ENCODE measurements at places on chromosomes 7 and 10.

DNA sequence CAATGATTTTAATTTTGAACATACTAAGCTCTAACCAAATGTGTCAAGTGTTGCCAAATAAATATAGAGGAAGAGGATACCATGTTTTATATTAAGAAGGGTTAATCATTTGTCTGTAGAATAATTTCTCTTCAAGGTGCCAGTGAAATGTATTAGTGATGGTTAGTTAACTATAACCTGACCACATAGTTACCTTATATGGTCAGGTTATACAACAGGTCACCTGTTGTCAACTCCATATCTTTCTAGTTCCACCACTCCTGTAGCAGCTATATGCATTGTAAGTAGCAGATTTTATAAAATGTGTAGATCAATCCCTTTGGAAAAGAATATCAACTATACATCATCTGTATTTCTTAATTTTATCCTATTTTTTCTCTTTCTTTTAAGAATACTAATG is 35.1 kb downstream of the PTPRZ1 start:
- no peak for DNase-seq

DNA sequence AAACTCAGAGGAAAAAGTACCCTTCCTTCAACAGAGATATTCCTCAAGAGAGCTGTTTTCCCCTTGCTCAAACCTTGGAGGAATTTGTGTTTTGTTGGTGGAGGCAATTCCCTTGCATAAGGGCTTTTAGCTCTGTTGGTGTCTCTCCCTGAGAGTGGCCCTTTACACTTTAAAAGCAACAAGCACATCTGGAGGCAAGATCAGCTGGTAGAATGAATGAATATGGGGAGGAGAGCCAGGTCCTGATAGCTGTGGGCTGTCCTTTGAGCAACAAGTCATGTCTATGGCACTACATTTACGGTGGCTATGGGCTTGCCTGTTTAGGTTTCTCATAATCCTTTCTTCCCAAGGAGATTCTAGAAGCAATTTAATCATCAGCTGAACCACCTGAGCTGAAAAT is 384.0 kb downstream of the SORCS3 start:
- no peak for DNase-seq

GRCh38 chr7:105017657-105018365 is 3.8 kb downstream of the KMT2E start:
- no peak for DNase-seq

- DNase-seq, result no peak
Measured at GRCh38 chr10:103630156-103630555, 136.7 kb downstream of the NEURL1 start.

- no peak for DNase-seq
Measured at GRCh38 chr10:130547368-130547767, 411.2 kb downstream of the GLRX3 start.

GRCh38 chr10:47107007-47107747 is 192.8 kb upstream of the GDF10 start:
- DNase-seq, result no peak

DNA sequence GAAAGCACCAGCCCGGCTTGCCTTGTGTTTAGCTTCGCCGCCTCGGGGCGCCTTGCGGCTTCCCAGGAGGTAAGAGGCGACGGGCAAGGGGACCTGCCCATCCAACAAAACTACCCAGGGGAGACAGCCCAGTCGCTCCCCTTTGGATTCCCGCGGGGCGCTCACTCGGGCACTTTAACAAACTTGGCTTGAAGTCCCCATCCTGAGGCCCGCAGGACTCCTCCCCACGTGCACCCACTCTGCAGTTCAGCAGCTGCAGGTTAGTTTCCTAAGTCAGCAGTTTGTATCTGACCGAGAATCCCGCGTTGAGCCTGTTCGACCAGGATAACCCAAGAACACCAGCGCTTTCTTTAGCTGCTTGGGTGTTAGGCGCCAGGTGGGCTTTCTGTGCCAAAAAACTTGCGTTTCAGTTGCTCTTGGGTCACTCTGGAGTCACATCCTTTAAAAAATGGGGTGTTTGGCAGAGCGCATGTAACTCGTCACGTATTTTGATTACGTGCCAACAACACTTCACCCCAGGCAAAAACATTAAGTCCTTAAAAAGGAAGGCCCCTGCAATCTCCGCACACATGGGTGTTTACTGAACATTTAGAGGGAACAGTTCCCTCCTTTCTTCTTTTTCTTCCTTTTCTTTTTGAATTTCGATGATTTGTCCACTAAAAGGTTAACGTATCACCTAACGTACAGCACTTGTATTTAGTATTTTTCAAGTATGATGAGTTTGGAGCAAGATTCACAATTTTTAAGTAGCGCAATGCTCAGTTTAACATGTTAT is 876 bp downstream of the DNAH11 start:
- no peak for DNase-seq

DNA sequence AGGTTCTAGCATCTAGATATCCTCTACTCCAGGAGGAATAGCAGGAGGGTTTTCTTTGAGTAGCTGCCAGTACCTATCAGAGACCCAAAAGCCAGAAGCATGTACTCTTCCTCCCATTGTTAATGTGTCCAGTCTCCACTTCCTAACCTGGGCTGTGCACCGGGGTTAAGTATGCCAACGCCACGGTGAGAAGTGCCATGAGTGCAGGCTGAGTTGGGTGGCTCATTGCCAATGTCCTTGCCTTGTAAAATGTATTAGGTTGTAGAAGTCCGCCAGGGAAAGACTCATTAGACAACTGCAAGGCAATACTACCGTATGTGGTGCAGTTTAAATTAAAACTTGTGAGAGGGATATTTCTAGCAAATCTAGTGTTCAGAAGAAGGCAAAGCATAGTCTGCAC is 55.0 kb upstream of the PRR15 start:
- no peak for DNase-seq

GRCh38 chr10:9449530-9449929 is 1395.0 kb downstream of the GATA3 start:
- DNase-seq, result no peak

DNA sequence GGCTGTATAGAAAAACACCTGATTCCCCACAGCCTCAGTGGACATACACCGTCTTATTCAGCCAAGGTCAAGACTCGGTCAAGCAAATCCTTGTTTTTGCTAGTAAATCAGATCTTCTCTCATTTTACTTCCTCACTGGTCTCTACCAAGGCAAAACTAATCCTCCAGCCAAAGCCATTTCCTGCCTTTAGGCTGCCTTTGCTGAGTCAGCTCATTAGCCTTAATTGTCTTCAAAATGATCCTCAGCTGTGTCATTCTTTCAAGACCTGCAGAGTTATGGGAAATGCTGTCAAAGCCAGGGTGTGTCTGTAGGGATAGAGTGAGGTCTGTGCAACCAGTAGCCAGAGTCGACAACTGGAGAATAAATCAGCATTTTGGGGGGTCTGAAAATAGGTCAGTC is 107.2 kb upstream of the FAM180A start:
- DNase-seq, result no peak

DNA sequence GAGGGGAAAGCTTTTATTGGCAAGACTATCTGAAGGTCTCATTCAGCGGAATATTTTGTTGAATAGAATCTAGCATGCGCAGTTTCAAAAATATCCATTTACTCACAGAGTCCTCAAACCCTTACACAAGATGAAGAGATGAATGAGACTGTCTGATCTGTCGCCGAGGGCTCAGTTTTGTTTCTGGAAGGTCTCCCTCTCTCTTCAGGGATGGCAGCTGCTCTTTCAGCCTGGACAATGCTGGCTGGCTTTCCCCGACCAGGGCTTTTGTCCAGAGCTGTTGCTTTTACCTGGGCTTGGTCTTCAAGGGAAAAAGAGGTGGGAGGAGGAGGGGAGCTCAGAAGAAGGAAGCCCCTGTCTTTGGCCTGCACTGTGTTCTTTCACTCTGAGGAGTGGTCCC is 81.9 kb upstream of the BTBD16 start:
- DNase-seq, result no peak

GRCh38 chr7:50356212-50356944 is 51.9 kb downstream of the IKZF1 start:
- DNase-seq, result no peak

DNA sequence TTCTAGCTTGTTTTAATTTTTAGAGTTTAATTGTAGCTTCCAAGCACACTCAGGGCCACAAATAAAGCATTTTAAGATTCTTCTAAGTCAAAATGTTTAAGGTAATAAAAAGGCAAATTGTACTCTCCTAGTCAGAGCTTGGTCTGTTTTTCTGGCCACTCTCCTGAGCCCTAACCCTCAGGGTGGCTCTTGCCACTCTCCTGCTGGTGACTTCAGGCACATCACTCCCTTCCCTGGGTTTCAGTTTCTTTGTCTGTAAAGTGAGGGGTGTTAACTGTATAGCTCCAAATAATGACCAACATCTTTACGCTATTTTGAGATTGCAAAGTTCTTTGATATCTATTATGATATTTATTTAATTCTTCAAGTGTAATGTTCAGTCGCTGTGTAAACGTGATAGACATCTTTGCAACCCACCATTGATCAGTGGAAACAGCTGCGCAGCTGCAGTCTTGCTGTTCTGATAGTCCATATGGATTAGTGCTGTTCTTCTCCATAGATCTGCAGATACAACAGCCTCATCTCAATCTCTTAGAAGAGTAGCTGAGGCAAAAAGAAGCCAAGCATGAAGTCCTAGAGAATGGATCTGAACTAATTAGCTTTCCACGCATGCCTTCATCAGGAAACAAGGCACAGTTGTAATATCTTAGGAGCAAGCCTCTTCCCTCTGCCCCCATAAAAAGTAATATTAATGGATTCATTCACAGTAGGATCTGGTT is 189.9 kb downstream of the PLPP4 start:
- no peak for DNase-seq

DNA sequence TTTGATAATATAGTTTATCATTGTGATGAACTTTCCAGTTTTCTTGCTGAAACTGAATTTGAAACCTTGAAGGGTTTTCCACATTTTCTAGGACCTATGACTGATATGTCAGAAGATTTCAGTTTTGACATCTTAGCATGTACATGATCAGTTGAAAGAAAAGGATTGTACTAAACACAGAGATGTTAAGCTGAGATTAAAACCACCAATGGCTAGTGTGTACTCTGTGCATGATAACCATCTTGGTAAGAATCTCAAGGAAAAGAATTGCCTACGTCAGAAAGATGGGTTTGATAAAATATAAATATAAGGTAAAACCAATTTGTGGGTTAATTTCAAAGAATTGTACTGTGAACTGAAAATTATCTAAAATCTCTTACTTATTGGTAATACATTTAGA is 776.4 kb downstream of the GATA3 start:
- DNase-seq, result no peak

- no peak for DNase-seq
Measured at GRCh38 chr7:154324196-154324595, 272.0 kb downstream of the DPP6 start.

GRCh38 chr10:62025901-62026879 is 124.7 kb downstream of the ARID5B start:
- DNase-seq, result no peak

GRCh38 chr7:10210000-10210399 is 763.7 kb upstream of the PHF14 start:
- no peak for DNase-seq

DNA sequence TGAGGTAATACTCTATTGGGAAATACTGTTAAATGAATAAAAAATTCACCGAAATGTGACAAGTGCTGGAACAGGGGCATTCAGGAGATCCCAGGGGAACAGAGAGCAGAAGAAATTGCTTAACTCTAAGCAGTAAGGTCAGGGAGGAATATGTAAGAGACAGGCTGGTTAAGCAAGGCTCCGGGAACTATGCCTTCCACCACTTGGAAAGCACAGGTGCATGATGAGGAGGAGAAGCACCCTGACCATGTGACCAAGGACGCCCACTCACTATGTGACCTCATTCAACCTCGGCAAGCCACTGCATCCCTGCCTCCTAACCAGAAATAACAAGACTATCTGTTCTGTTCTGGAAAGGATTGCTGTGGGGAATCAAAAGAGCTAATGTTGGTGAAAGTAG is 218.4 kb downstream of the ELMO1 start:
- DNase-seq, result no peak

- no peak for DNase-seq
Measured at GRCh38 chr7:33327427-33327826, 198.1 kb downstream of the BBS9 start.

GRCh38 chr7:23334482-23335056 is 35.4 kb downstream of the MALSU1 start:
- DNase-seq, result no peak

DNA sequence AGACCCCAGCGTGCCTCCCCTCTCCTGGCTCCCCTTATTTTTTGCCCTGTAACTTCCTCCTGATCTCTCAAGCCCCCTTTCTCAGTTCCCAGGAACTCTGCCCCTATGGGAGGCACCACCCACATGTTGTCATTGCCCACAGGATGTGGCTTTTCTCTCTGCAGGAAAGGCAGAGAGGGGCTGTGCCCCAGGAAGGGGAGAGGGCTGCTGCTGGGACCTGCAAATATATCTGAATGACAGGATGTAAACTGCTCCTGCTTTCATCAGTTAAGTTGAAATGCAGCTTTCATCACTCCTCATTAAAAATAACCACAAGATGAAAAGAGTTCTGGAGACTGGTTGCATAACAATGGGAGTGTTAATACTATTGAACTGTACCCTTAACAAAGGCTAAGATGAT is 103.3 kb downstream of the CLEC2L start:
- DNase-seq, result no peak

DNA sequence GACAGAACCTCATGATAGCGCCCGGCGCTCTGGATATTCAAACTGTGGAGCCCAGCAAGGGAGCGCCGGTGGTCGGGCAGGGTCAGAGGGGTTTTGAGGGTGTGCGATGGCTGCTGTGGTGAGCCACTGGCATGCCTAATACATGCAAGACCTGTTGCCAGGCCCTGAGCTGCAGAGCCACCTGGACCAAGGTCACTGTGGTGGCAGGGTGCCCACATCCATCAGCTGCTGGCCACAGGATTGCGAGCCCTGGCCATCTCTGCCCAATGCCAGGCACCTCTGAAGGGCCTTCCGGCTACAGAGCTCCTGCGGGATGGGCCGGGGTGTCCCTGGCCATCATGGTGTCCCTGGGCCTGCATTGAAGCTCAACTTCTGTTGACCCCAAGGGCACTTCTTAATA is 123.0 kb upstream of the TNRC18 start:
- no peak for DNase-seq

DNA sequence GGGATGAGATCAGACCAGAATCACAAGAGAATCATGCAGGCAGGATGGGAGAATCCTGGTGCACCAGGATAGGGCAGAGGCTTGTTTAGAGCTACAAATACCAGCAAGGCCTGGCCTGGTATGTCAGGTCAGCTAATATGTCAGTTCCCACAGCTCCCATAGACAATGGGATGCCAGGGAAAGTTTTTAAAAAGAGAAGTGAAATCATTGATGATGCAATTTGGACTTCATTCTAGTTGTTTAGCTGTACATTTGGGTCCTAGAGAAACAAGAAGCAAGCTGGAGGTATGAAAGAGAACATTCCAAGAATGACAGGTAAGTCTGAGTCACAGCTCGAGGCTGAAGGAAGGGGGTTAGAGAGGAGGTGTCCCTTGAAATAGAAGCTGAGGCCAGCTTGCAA is 45.2 kb downstream of the GPR141 start:
- no peak for DNase-seq

- no peak for DNase-seq
Measured at GRCh38 chr7:132436121-132436520, 140.1 kb downstream of the PLXNA4 start.

All from naive B cell (primary cell).